ENCODE measurements at places on chromosomes 2 and 18. TPM values are rescaled to one million over a fixed set of nuclear protein-coding genes. Genes with fewer than 3 reads are reported as not detected.

Gene PLEK
- 22.9 TPM for total RNA-seq

Gene CRYBA2
- total RNA-seq, result not detected

Gene STARD6
- total RNA-seq, result 0.96 TPM

Gene CREG2
- total RNA-seq, result 3.6 TPM

Gene B4GALT6
- 3.9 TPM for total RNA-seq

Gene TRABD2A
- total RNA-seq, result 4.8 TPM

Measured in umbilical cord (tissue), 2 donors.